ENCODE measurements at places on chromosomes 1 and 21. TPM values are rescaled to one million over a fixed set of nuclear protein-coding genes. Genes with fewer than 3 reads are reported as not detected.

DNA sequence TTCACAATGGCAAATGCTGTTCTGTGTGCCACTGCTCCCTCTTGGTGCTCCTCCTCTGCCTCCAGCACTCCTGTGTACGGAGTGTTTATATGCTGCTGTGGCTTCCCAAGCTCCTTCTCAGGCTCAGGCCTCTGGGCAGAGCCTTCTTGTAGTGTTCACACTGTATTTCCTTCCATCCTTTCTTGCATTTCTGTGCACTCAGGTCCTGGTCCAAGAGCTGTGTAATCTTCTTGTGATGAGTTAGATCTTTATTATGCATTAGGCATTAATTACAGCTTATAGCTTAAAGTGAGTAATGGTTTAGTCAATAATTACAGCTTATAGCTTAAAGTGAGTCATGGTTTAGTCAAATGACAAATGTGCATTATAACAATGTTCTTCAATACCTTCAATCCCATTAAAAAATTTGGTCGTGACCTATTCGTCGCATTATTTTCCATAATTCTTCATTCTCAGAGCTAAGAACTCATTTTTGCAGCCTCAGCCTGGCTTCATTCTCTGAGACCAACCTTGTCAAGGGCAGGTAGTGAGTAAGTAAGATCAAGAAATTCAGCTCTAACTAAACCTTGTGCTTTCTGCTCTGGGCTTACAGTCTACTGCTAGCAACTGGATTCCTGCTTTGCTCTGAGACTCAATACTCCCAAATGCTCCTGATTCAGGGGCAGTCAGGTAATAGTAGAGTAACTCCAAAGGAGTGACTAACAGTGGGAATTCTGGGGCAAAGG lies 154.5 kb upstream of the SPAG17 start:
- no peak for DNase-seq
- H3K27ac ChIP-seq = no peak overlapping the region

LRP8 gene
- total RNA-seq = 15.8 TPM

MAN1C1 gene
- total RNA-seq = 29.1 TPM

HJV gene
- total RNA-seq = not detected

DNA sequence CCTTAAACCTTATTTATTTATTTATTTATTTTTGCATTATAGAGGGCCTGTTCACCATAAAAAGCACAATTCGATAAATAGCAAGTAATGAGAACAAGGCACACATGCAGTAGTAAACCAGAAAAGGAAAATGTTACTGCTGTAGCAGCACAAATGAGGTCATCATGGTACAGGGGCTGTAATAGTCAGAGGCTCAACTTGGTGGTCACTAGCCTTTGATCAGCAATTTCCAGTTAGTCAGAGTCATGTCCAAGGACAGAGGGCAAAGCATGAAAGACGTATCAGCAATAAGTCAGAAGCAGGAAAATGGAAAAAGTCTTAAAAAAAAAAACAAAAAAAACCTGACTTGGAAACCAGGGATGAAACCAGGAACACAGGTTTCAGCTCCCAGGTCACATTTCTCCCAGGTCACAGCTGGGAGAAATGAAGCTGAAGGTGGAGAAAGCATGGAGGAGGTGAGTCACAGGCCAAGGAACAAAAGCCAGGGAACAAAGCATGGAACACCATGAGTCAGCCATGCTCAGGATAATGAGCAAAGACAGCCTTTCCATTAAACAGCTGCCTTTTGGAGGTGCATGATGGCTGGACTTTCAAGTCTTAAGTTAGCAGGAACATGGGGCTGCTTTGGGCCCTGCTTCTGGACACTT lies 556.3 kb downstream of the LTN1 start:
- H3K4me1 ChIP-seq = no peaks in the 10 kb centered on the region
- H3K27me3 ChIP-seq = no peaks in the 10 kb centered on the region
- H3K4me3 ChIP-seq = no peak overlapping the region

DNA sequence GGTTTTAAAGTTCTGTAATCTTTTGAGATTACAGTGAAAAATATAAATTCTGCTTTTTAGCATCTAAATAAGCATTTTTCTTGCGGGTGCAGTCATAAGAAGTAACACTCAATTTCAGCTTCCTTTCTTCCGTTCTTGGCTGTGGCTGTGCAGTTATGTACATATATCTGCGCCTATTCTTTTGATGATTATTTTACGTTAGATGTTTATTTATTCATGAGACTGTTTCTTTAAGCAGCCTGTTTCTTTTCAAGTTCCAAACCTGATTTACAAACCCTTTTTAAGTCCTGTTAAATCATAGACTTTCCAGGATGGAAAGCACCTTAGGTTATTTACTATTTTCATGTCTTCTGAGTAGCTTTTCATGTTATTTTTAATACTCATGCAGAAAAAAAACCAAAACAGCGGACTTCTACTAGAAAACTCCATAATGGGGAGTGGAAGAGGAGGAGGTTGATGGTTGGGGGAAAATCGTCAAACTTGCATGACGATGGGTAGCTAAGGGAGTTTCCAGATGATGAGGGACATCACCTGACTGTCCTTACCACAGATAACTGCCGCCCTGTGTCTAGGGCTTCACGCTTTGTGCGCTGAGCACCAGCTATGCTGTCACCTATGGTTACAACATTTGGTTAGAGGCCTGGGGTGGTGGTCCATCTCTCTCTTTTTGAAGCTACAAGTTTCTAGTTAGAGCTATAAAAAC lies 2.6 kb downstream of the PRDM2 start:
- no peak overlapping the region for H3K27ac ChIP-seq
- peaks cover 6% of the 10 kb centered on the region for H3K27me3 ChIP-seq
- H3K36me3 ChIP-seq = peaks cover 8% of the 10 kb centered on the region

GRCh38 chr1:32759997-32760623 lies 57.0 kb downstream of the YARS1 start:
- peaks cover 6% of the 10 kb centered on the region for H3K27me3 ChIP-seq
- H3K36me3 ChIP-seq = peaks cover 14% of the 10 kb centered on the region
- peaks cover 46% of the 10 kb centered on the region for H3K4me1 ChIP-seq
- peak overlapping the region; percentile 14 for H3K27ac ChIP-seq
- DNase-seq = no peak

DNA sequence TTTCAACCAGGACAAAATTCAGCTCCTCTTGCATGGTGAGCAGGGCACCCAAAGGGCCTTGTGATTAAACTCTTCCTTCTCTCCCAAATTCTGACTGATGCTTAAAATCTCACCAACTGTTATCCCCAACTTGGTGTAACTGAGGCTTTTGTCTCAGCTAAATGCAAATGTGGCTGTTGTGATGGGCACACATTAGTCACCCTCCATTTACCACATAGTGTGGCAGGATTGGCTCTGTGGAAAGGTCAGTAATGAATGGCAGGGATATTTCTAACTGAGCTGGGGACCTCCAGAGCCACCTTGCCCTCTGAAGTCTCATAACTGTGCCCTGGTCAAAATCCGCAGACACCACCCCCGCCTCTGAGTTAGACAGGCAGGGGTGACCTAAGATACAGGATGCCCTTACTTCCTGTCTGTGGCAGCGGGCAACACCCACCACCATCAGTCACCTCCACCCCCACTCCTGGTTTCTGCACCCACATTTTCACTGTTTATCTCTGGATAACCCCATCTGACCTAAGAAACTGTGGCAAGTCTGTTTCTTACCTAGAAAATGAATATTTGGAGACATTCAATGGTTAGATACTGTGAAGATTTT lies 25.4 kb upstream of the RGS16 start:
- H3K27ac ChIP-seq = peak overlapping the region; percentile 54
- peaks cover 84% of the 10 kb centered on the region for H3K4me1 ChIP-seq

GRCh38 chr1:184801503-184801902 lies 46.8 kb upstream of the EDEM3 start:
- no peak overlapping the region for H3K27ac ChIP-seq
- no peaks in the 10 kb centered on the region for H3K36me3 ChIP-seq
- no peak overlapping the region for H3K4me3 ChIP-seq
- no peak for DNase-seq
- H3K27me3 ChIP-seq = peaks cover 2% of the 10 kb centered on the region
- peaks cover 7% of the 10 kb centered on the region for H3K4me1 ChIP-seq

DNA sequence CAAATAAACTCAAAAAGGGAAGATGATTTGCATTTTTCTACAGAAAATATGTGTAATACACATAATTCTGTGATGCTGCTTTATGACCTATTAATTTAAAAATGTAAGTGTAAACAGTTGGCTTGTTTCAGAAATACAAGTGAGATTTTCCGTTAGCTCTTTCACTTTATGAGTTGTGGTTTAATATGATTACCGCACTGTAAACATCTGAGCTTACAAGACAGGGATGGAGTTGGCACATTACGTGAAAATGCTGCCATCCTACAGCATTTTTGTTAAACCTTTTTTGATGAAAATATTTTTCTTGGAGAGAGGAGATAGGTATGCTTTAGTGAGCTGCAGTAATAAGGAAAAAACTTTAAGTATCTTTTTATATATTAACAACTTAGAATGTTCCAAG lies 426.8 kb upstream of the ADAMTS5 start:
- peaks cover 11% of the 10 kb centered on the region for H3K4me1 ChIP-seq
- H3K27ac ChIP-seq = no peak overlapping the region
- DNase-seq = no peak
- peaks cover 2% of the 10 kb centered on the region for H3K27me3 ChIP-seq
- no peaks in the 10 kb centered on the region for H3K36me3 ChIP-seq
- H3K4me3 ChIP-seq = no peak overlapping the region

TPTE gene
- total RNA-seq = not detected

DNA sequence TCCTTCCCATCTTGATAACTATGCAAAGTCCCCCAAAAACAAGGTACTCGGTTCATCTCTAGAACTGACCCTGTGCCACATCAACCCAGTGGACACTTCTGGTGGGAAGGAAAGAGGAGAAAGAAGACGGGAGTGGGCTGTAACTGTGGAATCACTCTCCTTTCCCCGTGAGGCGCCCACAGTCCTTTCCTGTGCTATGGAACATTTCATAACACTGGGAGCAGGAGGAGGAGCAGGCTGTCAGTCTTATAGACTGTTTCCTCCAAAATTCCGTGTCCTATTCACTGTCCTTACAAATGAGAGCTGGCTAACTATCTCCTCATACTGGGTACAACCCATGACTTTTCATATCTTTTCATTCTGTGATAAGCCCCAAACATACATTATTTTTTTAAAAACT lies 40.7 kb downstream of the PLEKHA6 start:
- peaks cover 36% of the 10 kb centered on the region for H3K4me1 ChIP-seq
- H3K27ac ChIP-seq = peak overlapping the region; percentile 62
- H3K36me3 ChIP-seq = no peaks in the 10 kb centered on the region
- peaks cover 2% of the 10 kb centered on the region for H3K27me3 ChIP-seq
- no peak overlapping the region for H3K4me3 ChIP-seq

DNA sequence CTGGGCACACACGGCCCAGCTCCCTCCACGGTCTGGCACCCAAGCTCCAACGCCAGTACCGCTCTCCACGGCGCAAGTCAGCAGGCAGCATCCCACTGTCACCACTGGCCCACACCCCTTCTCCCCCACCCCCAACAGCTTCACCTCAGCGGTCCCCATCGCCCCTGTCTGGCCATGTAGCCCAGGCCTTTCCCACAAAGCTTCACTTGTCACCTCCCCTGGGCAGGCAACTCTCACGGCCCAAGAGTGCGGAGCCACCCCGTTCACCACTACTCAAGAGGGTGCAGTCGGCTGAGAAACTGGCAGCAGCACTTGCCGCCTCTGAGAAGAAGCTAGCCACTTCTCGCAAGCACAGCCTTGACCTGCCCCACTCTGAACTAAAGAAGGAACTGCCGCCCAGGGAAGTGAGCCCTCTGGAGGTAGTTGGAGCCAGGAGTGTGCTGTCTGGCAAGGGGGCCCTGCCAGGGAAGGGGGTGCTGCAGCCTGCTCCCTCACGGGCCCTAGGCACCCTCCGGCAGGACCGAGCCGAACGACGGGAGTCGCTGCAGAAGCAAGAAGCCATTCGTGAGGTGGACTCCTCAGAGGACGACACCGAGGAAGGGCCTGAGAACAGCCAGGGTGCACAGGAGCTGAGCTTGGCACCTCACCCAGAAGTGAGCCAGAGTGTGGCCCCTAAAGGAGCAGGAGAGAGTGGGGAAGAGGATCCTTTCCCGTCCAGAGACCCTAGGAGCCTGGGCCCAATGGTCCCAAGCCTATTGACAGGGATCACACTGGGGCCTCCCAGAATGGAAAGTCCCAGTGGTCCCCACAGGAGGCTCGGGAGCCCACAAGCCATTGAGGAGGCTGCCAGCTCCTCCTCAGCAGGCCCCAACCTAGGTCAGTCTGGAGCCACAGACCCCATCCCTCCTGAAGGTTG lies 97.6 kb downstream of the PIK3R3 start:
- H3K36me3 ChIP-seq = peaks cover 9% of the 10 kb centered on the region
- H3K4me3 ChIP-seq = no peak overlapping the region
- peaks cover 16% of the 10 kb centered on the region for H3K27me3 ChIP-seq
- H3K27ac ChIP-seq = no peak overlapping the region
- no peaks in the 10 kb centered on the region for H3K4me1 ChIP-seq

- H3K27ac ChIP-seq = no peak overlapping the region
- no peaks in the 10 kb centered on the region for H3K27me3 ChIP-seq
- H3K4me3 ChIP-seq = no peak overlapping the region
- no peaks in the 10 kb centered on the region for H3K36me3 ChIP-seq
- no peaks in the 10 kb centered on the region for H3K4me1 ChIP-seq
Observed at GRCh38 chr1:231460614-231461013, 38.5 kb upstream of the EGLN1 start.

GRCh38 chr1:184170719-184171118 lies 119.2 kb downstream of the TSEN15 start:
- H3K27me3 ChIP-seq = peaks cover 1% of the 10 kb centered on the region
- H3K27ac ChIP-seq = no peak overlapping the region
- no peak overlapping the region for H3K4me3 ChIP-seq
- H3K36me3 ChIP-seq = no peaks in the 10 kb centered on the region

- H3K27ac ChIP-seq = no peak overlapping the region
- no peak for DNase-seq
- H3K4me1 ChIP-seq = no peaks in the 10 kb centered on the region
- H3K4me3 ChIP-seq = no peak overlapping the region
Observed at GRCh38 chr1:97412166-97412565, 508.7 kb downstream of the DPYD start.

- H3K36me3 ChIP-seq = no peaks in the 10 kb centered on the region
- DNase-seq = no peak
- no peak overlapping the region for H3K4me3 ChIP-seq
- H3K27me3 ChIP-seq = peaks cover 5% of the 10 kb centered on the region
- no peaks in the 10 kb centered on the region for H3K4me1 ChIP-seq
Observed at GRCh38 chr1:247638781-247639180, 33.4 kb downstream of the OR2G3 start.
